ENCODE measurements at places on chromosomes 5 and 9.

- DNase-seq: no peak
These were observed 16.5 kb downstream of the GARNL3 start for GRCh38 chr9:127280880-127281660.

DNA sequence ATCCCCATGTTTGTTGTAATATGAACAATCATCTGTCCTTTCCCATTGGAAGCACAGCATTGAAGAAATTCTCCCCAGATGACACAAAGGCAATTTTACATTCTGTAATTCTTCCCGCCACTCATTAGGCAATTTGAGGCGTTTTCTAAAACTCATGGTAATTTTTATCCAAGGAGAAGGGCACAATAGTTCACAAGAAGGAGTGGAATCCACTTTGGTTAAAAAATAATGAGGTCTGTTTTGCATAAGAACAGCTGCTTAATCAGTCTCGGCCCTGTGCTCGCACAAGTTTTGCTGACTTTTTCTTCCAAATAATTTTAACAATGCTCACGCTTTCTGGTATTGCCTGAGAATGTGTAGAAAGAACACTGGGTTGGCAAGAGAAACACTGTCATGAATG, 94.0 kb downstream of the CAVIN4 start:
- DNase-seq: no peak

GRCh38 chr9:93821307-93821703, 133.8 kb downstream of the BARX1 start:
- DNase-seq: no peak

DNA sequence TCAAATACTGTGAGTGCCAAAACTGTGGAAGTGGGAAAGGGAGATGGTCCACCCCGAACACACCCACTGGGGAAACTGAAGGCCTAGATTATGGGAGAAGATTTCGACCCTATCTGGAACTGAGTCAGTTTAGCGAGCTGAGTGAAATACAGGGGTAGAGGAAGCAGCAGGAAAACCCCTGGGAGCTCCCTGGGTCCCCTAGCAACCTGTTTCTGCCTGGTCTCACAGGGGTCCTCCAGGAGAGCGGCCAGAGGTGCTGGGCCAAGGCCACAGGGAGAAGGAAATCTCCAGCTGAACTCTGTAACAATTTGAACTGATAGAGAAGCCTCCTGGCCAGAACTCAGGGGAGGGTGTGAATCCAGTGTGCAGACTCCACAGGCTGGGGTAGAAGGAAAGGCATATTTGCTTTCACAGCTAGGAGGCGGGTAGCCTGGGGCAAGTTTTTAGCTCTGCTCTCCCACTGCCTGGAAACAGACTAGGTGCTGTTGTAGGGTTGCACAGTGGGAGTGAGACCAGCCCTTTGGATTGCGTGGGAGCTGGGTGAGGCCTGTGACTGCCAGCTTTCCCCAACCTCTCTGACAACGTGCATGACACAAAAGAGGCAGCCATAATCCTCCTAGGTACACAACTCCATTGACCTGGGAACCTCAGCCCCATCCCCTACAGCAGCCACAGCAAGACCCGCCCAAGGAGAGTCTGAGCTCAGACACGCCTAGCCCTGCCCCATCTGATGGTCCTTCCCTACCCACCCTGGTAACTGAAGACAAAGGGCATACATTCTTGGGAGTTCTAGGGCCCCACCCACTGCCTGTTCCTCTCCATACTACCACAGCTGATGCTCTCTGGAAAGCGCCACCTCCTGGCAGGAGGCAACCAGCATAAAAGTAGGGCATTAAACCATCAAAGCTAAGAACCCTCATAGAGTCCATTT, 78.8 kb upstream of the GPBP1 start:
- DNase-seq: no peak

DNA sequence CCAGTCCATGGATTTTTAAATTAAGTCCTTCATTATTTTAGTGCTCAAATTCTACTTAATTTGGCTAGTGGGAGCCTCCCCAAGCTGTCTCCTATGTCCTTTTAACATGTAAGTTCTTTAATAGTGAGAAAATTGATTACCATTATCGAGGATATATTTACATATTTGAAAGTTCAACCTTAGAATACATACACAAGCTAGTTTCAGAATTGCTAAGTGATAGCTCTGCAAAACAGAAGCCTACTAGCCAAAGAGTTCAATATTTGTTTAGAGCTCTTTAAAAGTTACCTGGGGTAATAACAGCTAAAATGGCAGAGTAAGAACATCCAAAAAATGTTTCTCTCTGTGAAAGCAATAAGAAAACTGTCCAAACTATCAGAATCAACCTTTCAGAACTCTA, 48.2 kb downstream of the LOX start:
- DNase-seq: no peak

DNA sequence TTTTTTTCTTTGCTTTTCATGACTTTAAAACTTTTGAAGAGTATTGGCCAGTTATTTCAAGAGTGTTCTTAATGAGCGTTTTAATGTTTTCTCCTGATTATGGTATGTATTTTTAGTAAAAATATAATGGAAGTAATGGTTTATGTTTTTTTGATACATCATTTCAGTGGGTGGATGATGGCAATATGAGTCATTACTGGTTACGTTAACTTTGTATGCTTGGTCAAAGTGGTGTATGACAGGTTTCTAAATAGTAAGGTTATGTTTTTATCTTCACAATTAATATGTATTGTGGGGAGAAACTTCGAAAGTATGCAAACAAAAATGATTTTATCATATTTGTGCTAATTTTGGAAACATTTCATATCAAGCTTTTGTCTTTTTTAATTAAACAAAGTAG, 176.7 kb upstream of the PRDM9 start:
- no peak for DNase-seq

GRCh38 chr5:17720071-17720470, 85.8 kb downstream of the TAF11L14 start:
- no peak for DNase-seq

- no peak for DNase-seq
These were observed 251.6 kb upstream of the PIK3R1 start for GRCh38 chr5:67963789-67964519.

- no peak for DNase-seq
These were observed 177.2 kb upstream of the PITX1 start for GRCh38 chr5:135211083-135211790.

- DNase-seq: no peak
These were observed 126.3 kb upstream of the ELL2 start for GRCh38 chr5:96087939-96088338.

DNA sequence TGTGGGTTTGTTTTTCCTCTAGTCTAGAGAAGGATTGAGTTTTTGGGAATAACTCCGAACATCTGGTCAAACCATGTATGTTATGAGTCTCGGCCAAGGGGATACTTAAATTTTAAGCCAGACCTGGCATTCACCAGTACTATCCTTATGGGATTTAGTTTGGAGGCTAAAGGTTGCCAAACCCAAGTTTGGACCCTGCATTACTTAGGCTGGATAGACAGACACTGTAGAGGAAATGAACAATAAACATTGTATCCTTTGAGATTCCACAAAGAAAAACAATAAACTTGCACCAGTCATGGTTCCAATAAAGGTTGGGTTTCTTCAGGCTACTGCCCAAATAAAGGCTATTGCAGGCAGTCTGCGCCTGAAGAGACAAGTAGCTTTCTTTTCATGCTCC, 296.7 kb upstream of the MEF2C start:
- DNase-seq: no peak

DNA sequence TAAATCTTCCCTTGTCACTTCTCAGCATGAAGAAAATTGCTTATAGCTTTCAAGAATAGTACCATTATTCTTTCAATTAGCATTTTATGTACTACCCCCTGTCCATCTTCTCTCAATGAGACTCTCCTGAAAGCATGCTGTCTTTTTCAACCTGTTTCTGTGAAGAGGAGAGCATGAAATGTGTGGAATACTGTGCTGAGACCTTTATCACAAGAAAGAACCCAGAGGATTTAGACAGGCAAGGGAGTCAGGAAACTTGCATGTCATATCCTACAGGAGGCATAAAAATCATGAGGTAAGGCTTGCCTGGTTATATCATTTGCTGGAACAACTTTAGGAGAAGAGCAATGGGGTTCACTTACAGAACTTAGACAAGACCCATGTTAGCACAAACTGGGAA, 56.7 kb upstream of the LPAR1 start:
- no peak for DNase-seq

DNA sequence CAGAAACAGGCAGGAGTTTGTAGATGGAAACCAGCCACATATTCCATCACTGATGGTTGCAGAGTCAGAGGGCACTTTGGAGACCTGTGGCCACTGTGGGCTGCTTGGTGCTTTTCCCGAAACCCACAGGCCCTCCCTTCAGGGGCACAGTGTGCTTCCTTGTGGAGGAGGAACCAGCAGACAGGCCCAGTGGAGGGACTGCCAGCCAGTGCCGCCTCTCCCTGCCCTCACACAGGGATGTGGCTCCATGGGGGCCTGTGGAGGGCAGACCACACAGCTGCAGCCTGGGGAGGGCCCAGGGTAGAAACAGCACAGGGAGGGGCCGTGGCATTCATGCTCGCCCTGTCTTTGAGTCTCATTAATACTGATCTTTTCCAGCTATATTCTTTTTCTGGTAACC, 35.2 kb downstream of the CEP72 start:
- no peak for DNase-seq

- DNase-seq: peak; percentile 47
These were observed 15.6 kb upstream of the CLK4 start for GRCh38 chr5:178642351-178642909.

- no peak for DNase-seq
These were observed 12.2 kb downstream of the CDH18 start for GRCh38 chr5:19975795-19976194.

- no peak for DNase-seq
These were observed 25.4 kb downstream of the OGN start for GRCh38 chr9:92378865-92379560.

DNA sequence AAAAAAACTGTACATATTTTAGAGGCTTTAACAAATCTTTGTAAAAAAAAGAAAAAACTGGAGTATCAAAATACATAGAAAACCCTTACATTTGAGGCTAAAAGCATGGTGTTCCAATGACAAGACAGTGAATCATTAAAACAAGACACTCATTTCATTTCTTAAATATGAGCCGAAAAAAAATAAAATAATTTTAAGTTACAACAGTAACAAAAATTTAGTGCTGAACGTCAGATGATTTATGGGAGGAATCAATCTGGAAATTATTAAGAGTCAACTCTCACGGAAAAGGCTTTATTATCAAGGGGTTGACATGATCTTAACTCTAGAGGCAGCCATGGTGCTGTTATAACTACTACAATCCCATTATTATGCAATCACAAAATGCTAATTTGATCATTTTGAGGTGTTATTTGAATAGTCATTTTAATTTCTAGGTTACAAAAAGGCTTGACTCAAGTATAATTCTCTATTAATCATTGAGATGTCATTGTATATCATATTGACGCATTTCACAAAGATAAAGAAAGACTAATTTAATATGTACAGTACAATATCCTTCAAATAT, 51.9 kb downstream of the MAPKAP1 start:
- no peak for DNase-seq

DNA sequence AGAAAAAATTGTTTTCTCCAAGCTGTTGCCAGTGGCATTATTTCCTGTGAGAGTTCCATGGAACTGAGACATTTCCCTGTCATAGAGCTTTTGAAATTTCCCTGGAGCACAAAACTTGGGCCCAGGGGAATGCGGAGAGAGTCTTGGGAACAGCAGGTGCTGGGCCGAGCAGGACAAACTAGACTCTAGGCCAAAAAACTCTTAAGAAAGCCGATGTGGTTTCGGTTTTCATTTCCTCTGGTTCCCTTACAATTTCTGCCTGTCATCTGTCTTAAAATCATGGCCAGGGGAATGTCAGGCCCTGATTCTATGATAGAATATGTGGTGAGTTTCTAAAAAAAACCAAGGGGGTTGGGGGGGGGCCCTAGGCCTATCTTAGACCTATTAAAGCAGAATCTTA, 4.6 kb downstream of the SLC35A4 start:
- DNase-seq: no peak

- DNase-seq: no peak
These were observed 109.4 kb downstream of the CMYA5 start for GRCh38 chr5:79798893-79799590.

- no peak for DNase-seq
These were observed 438.0 kb upstream of the WWC1 start for GRCh38 chr5:167853421-167853820.

GRCh38 chr5:150603052-150603451, 37.4 kb upstream of the SYNPO start:
- no peak for DNase-seq

DNA sequence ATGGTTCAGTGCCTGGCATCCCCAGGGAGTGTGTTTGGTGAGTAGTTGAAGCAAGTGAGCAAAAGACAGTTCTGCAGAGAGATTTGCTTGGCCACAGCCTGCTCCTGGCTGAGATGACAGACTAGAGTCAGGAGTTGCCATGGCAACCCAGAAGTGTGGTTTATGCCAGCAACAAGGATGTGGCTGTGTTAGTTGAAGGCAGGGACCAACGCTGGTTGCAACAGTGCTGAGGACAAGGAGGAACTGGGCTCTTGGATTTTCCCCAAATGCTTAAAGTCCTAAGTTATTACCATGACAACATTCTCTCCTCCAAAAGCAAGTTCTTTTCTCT, 2.7 kb downstream of the NXNL2 start:
- peak; percentile 94 for DNase-seq

DNA sequence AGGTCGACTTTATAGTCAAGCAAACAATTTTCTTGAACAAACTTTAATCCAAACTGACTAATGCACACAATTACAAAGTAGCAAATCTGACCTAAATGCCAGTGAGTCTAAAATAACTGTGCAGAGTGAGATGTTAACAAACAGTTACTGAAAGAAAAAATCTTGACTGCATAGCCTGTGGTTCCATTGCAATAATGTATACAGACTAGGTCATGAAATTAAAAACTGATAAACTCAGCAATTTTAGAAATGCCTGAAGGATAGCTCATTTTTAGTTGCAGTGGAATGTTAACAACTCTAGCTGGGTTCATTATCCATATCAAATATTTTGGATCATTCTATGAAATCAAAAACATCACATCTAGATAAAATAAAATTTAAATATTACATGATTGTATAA, 73.4 kb upstream of the CDH12 start:
- no peak for DNase-seq

DNA sequence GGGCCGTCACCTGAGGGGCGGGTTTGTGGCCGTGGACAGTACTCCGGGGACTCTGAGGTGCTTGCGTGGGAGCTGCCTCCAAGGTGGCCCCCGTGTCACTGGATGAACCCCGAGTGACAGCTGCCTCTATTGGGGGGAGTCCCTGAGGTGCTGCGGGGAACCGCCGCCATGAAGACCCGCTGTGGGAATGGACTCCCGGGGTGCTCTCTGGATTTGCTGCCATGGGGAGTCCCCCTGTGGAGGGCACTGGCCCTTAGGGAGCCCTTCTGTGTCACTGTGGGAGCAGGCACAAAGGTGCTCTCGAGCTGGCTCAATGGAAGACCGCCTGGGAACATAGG, 100.2 kb upstream of the CCL21 start:
- DNase-seq: no peak

GRCh38 chr9:92506184-92506857, 24.0 kb upstream of the ASPN start:
- DNase-seq: peak; percentile 60

- DNase-seq: no peak
These were observed 109.0 kb upstream of the TAS2R1 start for GRCh38 chr5:9739135-9739534.

- DNase-seq: no peak
These were observed 6.2 kb upstream of the F2R start for GRCh38 chr5:76709762-76710161.

GRCh38 chr5:36928947-36929346, 52.4 kb downstream of the NIPBL start:
- peak; percentile 10 for DNase-seq

Data from H54 (cell line).